Activated CD8-positive, alpha-beta memory T cell treated with anti-CD3 and anti-CD28 coated beads, Interleukin-2, amount 10 ng/mL, durations not matched to agents 7 days and 5 days (primary cell): ENCODE measurements at places on chromosomes 2 and 18. TPM values are rescaled to one million over a fixed set of nuclear protein-coding genes. Genes with fewer than 3 reads are reported as not detected.

The NXPH2 gene
- total RNA-seq, result not detected

The CRACDL gene
- total RNA-seq, result 0.18 TPM

The POMC gene
- 4.3 TPM for total RNA-seq

The TIA1 gene
- 131 TPM for total RNA-seq

The SETBP1 gene
- total RNA-seq, result 30.3 TPM
